ENCODE measurements at places on chromosomes 4 and X.

DNA sequence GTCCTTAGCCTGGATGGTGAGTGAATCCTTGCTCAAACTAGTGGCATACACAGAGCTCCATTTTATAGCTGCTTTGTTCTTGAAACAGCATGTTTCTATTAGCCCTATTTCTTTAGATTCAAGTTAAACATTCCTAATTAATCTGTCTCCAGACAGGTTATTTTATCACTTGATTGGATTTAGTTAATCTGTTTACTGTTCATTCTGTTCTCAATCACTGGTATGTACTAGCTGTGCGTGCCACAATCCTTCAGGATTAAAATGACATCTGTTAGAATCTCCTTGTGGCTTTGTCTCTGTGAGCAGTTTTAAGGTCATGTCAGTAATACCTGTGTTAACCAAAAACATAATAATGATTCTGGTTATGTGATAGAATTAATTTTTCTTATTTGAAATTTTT is 36.5 kb downstream of the PTPN13 start:
- no peak for DNase-seq

DNA sequence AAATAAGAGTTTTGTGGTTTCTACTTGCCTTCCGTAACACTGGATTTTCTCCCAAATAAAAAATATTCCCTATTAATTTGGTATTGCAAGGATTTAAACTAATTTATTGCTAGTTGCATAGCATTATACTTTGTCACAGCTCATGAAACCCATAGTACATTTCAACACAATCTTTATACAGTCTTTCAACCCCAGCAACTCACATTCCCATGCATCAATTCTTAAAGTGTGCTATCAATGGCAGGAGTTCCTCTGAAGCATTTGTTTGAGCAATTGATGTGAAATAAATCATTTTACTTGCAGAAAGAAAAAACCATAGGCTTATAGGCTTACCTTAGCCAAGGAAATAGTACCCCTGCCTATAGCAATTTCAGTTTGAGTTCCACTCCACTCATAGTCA is 251.9 kb downstream of the PAPSS1 start:
- no peak for DNase-seq

GRCh38 chr4:7990807-7991459 is 51.3 kb upstream of the AFAP1 start:
- DNase-seq: no peak

DNA sequence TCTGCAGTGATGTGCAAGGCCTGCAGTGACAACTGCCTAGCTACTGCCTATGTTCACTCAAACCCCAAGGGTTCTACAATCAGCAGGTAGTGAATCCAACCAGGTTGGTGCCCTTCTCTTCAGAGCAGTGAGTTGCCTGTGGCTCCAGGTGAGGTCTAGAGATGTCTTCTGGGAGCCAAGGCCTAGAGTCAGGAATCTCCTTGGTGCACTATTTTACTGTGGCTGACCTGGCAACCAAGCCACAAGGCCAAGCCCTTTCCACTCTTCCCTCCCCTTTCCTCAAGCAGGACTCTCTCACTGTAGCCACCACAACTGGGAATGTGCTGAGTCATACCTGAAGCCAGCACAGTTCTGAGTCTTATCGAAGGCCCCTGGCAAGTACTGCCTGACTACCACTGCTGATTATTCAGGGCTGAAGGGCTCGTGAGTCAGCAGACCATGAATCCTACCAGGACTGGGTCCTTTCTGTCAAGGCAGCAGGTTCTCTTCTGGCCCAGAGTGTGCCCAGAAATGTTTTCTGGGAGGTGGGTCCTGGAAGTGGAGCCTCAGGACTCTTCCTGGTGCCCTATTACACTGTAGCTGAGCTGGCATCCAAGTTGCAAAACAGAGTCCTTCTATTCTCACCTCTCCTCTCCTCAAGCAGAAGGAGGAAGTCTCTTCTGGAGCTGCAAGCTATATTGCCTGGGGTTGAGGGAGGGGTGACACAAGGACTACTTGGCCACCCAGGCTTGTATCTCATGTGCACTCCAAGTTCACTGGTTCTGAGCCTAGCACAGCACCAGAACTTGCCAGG is 111.6 kb downstream of the BTC start:
- no peak for DNase-seq

DNA sequence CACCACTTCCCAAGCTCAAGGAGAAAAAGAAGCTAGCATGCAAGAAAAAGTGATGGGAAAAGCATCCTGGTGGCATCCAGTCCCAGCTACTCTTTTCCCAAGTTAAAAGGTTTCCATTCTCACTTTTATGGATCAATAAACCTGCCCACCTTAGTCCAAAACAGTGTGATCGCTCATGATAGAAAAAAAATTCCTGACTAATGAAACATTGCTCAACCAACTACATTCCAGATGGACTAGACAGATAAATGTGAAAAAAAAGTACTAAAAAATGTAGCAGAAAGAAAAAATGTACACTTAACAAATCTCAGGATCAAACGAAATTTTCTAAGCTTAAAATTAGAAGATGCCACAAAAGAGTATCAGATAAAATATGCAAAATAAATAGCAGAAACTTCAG is 312.2 kb downstream of the TMA16 start:
- no peak for DNase-seq

GRCh38 chr4:40526741-40527140 is 102.9 kb downstream of the RBM47 start:
- no peak for DNase-seq

DNA sequence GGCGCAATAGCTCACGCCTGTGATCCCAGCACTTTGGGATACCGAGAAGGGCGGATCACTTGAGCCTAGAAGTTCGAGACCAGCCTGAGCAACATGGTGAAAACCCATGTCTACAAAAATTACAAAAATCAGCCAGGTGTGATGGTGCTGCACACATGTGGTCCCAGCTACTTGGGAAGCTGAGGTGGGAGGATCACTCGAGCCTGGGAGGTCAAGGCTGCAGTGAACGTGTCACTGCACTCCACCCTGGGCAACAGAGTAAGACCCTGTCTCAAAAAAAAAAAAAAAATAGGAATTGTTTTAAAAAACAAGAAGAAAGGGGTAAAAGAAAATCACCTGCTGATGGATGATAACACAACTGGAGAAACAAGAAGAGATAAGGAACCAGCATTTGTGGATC is 38.8 kb downstream of the CHIC2 start:
- no peak for DNase-seq

DNA sequence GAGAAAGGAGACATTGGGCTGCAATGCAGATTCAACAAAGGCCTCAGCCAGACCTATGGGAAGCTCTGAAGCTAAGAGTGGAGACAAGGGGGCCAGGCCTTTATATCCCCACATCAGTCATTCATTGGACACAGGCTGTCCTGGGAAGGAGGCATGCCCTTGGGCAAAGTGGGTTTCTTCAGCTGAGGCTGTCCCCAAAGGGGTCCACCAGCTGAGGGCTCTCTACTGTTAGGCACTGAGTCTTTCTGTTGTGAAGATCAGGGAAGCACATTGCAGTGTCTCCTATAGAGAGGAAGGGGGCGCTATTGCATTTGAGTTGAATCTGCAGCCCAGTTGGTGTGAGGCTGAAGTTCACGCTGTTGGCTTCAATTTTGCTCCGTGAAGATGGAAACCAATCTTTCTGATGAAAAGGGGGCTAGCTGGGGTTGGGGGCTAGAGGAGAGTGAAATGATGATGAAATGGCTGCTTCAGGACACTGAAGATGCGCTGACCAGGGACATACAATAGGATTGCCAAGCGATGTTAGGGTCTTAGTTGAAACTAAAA is 48.0 kb downstream of the SLC25A5 start:
- DNase-seq: no peak

DNA sequence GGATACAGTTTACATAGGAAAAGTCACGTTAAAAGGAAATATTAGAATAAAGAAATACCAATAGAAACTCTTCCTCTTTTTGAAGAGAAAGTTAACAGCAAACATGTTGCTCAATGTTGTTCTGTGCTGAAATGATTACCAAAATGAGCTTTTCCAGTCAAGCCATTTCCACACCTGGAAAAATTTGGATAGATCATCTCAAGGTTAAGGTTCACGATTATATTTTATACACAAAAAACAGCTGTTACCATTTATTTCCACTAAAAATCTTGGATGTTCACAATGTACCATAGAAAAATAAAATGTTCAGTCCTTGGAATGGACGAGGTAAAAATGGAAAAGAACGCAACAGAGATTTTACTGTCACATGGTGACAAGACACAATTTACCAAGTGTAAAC is 218.7 kb downstream of the SCFD2 start:
- no peak for DNase-seq

- no peak for DNase-seq
Measured at GRCh38 chr4:146099585-146099984, 75.9 kb upstream of the LSM6 start.

DNA sequence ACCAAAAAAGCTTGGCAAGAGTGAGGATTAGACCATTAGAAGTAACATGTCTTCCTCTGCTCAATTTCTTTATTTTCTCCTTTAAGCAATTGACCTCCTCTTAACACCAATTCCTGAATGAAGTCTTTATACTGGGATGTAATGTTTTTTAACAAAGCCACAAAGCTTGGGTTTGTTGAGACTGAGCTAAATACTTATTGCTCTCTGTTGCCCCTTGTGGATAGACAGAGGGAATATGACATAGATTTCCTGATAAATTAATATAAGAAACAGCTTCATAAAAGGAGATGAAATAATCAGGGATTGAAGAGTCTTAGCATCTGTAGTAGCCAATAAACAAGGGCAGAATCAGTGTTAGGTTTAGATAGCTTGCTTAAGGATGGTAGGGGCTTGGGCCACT is 57.6 kb downstream of the CCDC160 start:
- no peak for DNase-seq

DNA sequence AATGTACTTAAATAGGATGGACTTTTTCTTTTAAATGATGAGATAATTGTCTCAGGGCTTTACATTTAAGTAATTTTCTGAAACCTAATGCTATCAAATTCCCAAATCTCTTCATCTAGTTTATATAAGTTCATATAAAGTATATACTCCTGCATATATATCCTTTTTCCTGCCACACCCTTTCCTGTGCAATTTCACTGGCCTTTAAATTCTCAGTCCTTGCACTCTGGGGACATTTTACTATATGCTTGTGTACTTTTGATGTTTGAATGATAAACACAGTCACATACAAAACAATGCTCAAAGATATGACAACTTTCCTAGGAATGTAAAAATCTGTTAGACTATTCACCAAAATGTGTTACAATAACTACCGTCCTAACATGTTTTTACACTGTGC is 60.1 kb downstream of the NDST4 start:
- no peak for DNase-seq

DNA sequence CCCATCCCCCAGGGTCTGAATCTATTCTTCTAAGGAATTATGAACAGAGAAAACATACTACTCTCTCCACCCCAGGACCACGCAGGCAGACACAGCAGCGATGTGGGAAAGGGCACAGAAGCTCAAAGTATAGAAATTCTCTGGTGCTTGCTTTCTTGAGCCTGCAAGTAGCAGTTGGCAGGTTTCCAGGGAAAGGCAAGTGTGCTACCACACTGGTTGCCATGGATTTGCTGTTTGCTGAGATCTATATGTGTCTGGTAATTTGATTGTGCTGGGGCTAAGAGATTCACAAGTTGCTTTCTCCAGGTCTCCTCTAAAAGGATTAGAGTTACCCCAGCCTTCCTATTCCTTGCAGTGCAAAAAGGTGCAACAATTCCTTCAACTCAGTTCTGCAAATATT is 83.1 kb downstream of the GUCY2F start:
- DNase-seq: no peak

GRCh38 chr4:104489731-104490095 is 5.0 kb downstream of the CXXC4 start:
- no peak for DNase-seq

- DNase-seq: no peak
Measured at GRCh38 chrX:39690541-39691415, 407.0 kb downstream of the BCOR start.

GRCh38 chr4:66606215-66606614 is 935.9 kb upstream of the EPHA5 start:
- no peak for DNase-seq

- no peak for DNase-seq
Measured at GRCh38 chr4:156571146-156571545, 400.5 kb downstream of the PDGFC start.

DNA sequence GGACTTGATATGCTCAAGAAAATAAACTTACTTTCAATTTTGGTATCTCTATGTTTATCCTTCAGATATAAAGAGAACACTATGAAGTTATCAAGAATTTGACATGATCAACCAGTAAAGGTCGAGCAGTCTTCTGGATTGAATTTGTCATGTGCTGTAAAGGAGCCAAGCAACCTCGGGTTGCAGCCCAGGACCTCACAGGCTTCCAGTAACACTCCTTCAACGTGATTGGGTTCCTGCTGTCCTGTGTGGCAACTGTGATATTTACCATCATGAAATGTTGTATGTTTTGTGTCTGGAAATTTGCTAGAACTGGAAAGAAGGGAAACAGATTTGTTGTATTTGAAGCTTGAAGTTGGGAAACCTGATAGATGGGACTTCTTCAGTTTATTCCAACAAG is 52.0 kb upstream of the UGT2B7 start:
- DNase-seq: no peak

DNA sequence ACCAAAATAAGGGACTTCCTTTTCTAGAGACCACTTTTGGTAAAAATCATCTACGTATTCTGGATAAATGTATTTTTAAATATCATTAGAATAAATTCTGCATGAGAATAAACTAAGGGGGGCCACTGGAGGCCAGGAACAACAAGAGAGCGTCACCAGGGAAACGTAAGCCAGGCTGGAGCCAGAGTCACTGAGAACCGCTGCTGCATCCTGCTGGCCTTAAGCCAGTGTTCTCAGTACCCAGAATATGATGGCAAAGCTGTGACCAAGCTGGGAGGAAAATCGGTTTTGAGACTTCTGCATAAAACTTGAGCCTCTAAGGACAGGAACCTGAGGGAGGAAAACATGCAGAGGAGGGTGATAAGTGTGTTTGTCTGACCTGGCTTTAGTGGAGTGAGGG is 63.0 kb upstream of the FAM9A start:
- DNase-seq: no peak

GRCh38 chr4:139278912-139279759 is 889 bp downstream of the MGARP start:
- peak; percentile 57 for DNase-seq

- no peak for DNase-seq
Measured at GRCh38 chr4:96916711-96917110, 1076.8 kb downstream of the PDHA2 start.

DNA sequence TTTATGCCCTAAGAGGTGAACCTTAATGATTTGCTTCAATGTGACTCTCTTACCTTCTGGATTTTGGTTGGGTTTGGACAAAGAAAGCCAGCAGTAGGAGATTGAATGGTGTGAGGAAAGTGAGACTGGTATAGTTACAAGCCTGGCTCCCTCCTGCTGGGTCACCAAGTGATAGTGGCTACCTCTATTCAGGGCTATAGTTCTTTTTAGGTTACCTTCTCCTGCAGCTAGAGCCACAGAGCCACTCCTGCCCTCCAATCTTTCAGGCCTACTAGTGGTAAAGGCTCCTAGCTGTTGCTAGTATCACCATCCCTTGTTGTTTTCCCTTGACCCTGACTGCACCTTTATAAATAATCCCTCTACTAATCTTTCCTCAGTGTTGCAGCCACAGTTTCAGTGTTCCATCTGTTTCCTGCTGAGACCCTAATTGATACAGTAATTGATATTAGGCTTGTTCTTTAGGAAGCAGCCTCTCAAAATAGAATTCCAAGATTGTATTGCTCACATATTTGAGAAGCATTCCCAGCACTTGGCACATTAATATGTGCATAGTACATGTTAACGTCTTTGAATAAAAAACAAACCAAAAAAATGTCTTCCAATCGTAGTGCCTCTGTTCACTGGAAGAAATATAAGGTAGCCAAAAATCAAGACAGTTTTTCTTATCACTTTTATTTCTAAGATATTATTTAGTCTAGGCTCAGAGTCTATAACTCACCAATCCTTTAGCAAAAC is 82.3 kb downstream of the SRPX start:
- DNase-seq: no peak
